ENCODE measurements at places on chromosomes 2 and 18.
A peak's percentile ranks its signal among the peaks of the same experiment; 100 is the strongest.

GRCh38 chr2:105746177-105747080 lies 1.7 kb downstream of the NCK2 start:
- peak; percentile 75 for DNase-seq

DNA sequence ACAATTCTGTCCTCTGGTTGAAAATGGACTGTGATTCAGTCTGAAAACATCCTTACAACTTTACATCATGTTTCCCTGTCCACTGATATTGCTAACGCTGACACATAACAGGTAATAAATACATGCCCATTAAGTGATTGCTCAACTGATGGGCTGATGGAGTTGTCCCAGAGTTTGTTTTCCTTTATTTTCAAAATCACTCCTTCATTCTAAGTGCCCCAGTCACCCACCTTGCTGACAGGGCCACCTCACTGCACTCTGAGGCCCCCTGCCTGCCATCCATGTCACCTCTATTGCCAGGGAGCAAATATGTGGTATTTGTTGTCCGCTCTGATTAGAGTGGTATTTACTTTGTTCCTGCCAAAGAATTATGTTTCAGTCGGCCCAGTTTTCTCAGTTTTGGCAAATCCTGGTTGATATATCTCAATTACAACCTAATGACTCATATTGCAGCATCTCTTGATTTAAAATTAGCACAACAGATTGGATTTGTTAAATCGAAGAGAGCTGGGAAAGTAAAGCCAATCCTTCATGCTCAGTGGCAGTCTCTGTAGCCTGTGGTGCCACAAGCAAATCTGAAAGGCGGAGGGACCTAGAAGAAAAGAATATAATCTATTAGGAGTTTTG lies 105.1 kb downstream of the RDH14 start:
- DNase-seq = no peak

DNA sequence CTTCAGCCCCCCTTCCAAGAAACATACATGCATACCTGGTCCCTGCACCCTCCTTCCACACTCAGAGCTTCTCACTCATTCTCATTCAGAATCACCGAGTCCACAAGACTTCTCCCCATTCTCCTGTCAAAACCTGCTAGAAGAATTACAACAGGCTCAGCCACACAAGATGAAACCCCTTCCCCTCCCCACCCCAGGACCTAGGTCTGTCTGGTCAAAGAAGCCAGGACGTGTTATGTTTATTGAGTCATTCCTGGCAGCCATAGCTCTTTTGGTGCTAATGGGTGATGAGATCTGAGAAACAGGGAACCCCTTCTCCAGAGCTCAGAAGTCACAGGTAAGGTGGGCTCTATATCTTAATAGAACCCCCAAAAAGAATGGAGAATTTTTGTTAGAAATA lies 1.4 kb upstream of the ADD2 start:
- no peak for DNase-seq

GRCh38 chr2:66573821-66574233 lies 138.9 kb downstream of the MEIS1 start:
- DNase-seq = no peak

DNA sequence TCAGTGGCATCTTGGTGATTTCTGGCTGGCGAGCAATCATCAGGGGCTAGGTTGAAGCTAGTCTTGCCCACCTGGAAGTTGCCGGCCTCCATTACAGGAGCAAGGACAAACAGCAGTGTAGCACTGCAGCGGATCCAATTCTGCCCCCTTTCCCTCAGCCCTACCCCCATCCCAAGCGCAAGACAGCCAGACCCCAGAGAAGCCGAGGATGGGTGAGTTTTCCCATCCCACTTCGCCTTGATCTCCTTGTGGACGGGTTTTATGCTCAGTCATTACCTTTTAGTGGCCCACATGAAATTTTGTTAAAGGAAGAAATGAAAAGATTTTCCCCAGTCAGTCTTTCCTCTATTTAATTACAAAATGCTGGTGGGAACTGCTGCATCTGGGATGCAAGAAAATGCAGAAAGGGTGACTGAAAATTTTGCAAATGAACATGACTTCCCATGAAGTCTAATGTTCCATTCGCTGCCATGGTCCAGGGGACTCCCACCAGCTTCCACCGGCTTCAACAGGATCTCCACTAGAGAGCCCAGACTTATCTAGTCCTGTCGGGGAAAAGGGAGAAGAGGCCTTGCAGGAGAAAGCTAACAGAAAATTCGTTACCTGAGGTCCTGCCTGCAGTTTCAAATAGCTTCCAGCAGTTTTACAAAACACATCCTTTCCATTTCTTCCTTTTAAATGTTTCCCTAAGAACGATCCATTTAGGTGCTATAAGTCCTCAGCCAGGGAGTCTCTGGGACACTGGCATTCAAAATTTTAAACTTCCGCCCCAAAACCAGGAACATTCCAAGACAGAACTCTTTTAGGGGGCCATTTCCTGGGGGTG lies 1.9 kb upstream of the HOXD9 start:
- no peak for DNase-seq

- no peak for DNase-seq
Observed at GRCh38 chr2:117771969-117772630, 42.4 kb upstream of the DDX18 start.

- DNase-seq = no peak
Observed at GRCh38 chr2:86764661-86765309, 25.9 kb downstream of the CD8A start.

GRCh38 chr2:2187196-2187595 lies 143.9 kb downstream of the MYT1L start:
- no peak for DNase-seq

DNA sequence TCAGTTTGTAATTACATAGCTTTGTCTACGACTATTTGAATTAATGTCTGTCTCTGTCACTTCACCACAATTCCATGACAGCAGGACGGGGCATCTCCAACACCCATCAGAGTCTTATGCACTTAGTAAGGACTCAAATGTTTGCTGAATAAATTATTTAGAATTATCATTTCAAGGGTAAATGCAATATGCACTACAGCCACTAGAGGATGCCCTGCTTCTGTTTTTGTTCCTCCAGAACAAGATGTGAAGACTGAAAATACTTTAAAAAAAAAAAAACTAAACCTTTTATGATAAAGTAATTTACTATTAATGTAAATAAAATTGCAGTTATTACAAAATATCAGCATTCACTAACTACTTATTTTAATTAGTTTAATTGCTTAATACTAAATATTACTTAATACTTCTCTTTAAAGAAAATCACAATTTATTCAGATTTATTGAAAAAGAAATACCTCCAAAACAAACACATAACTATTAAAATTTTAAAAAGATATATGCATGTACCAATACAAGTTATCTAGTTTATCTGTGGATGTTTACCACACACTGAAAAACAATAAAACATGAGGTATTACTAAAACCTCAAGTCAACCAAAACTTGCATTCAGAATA lies 3.2 kb downstream of the PIGN start:
- DNase-seq = no peak

DNA sequence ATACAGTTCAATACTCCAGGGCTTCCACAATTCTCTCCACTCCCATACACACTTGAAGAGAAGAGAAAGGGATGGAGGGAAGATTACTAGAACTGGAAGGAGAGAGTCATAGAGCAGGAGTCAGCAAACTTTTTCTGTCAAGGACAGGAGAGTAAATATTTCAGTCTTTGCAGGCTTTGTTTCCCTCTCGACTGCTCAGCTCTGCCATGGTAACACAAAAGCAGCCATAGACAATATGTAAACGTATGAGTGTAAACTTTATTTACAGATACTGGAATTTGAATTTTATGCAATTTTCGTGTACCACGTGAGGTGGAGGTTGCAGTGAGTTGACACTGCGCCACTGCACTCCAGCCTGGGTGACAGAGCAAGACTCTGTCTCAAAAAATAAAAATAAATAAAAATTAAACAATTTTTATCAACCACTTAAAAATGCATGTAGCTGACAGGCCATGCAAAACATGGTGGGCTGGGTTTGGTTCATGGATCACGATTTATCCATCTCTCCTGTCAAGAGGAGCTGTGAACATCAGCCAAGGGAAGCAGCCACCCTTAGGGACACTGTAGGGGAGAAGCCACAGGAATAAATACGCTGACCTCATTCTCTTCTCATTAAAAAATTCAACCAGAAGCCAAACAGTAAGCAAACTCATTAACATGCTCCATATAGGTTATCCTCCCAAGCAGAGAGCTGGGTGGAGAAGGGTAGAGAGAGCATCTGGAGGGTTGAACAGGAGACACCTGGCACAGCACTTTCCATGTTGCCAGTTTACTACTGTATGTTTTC lies 266.4 kb upstream of the FN1 start:
- no peak for DNase-seq

DNA sequence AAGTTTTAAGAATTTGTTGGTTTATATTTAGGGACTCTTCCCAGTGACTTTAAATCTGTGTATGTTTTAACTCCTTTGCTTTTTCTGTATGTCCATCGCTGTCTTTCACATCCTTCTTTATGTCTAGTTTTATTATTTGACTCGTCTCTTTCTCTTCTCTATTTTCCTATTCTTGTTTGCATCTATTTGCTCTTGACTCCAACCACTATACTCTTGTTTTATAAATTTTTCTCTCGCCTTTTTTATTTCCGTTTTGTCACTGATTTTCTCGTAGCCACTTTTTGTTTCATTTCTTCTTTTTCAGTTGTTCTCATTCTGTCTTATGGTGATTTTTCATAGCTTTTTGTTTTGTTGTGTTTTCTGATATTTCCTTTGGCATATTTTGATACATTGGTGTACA lies 170.5 kb upstream of the NETO1 start:
- DNase-seq = no peak

DNA sequence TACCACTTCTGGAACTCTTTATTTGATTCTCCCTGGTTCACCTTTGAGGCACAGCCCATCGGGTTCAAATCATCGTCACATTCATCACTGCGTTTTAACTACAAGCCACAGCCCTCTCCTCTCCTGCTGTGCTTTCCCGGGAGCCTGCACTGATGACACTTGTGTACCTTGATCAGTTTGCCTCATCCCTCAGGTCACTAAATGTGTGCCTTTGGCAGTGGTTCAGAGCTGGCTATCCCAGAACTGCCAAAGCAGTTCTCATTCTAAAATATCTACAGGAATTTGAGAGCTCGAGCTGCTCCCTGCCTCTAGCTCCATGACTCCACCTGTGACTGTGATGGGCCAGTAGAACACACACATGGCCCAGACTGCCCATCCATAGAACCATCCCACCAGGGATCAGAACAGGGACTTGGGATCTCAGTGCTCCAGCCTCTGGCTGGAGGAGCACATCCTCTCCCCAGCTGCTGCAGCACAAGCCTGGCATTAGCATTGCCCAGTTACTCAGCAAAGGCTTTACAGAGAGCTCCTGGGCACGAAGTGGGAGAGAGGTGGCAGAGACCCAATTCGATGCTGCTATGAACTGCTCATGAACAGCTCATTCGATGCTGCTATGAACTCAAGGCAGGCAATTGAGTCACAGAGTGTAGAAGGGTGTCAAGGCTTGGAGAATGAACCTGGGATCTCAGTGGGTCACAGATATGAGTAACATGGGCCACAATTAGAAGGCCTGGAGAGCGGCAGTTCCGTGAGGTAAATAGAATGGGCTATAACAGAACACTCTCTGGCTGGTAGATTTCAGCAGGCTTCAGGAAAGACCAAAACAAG lies 41.9 kb downstream of the EVA1A start:
- no peak for DNase-seq

GRCh38 chr2:146158072-146158674 lies 1638.3 kb upstream of the ZEB2 start:
- no peak for DNase-seq

DNA sequence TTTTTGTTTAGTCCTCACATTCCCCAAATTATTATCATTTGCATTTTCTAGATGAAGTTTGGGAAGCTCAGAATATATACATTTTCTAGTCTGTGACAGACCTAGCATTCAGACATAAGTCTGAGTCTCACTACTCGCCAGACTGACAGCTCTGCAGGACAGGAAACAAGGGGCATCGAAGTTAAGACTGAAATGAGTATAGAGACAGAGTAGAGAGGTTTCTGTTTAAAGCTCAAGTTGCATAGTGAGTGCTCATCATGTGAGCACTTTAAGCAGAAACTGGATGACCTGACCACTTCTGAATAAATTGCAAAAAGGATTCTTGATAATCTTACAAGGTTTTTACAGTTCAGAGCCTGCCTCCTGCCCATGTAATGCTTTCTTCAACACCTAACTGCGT lies 1.1 kb downstream of the HADHB start:
- DNase-seq = no peak

DNA sequence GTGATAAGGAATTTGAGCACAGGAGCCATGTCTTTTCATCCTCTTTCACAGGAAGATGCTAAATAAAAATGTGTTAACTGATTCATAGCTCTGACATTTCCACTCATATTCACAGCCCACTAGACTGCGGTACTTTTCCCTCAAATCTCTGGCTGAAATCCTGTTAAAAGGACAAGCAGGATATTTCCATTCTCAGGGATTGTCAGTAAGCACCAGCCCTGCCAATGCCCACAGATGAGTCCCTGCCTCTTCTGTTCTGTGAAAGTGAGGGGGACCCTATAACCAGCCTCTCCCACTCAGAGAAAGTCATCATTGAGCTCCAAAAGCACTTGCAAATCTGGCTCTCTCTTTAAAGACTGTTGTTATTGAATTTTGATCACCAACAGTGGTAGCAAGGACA lies 440.5 kb downstream of the SETBP1 start:
- DNase-seq = no peak

- no peak for DNase-seq
Observed at GRCh38 chr2:231300722-231301076, 94.8 kb upstream of the B3GNT7 start.

- no peak for DNase-seq
Observed at GRCh38 chr2:68831686-68832232, 39.4 kb downstream of the BMP10 start.

DNA sequence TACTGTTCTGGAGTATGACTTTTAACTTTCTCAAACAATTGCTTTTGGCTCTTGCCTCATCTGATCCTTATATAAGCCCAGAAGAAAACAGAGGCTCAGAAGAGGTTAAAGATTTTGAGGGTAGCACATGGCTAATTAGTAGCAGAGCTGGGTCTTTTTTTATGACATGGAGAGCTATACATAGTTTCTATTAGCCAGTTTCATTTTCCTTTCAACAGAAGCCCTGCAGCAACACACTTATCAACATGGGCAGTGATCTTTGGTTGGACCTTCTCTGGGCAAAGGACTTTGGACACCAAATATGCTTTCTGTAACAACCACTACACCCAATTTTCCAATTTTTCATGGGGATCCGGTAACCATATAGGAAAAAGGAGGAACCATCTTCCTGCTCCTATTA lies 64.9 kb downstream of the NCKAP5 start:
- DNase-seq = no peak

GRCh38 chr2:191436368-191437055 lies 191.3 kb downstream of the MYO1B start:
- DNase-seq = no peak

DNA sequence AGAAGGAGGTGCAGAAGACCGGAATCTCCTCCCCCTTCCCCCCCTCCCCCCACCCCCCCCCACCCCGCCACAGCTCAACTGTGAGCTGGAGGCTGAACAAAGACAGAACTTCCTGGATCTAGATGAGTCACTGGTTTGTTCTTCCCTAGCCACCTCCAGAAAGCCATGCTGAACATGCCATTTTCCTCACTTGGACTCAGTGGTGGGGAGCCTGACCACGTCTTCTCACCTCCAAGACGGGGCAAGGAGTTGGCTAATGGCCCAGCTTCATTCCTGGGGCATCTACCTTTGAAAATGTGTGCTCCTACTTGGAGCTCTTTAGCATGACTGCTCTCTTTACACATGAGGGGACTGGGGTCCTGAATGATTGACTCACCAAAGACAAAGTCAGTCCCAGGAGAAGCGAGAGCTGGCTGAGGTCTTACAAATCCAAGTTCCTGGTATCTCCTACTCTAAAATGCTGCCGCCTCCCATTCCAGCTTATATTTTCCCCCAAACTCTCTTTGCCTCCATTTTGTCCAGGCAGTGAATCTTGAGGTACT lies 22.6 kb upstream of the FZD5 start:
- no peak for DNase-seq

- no peak for DNase-seq
Observed at GRCh38 chr2:174007010-174007409, 41.8 kb upstream of the SP3 start.
